ENCODE measurements at places on chromosomes 6 and 20. TPM values are rescaled to one million over a fixed set of nuclear protein-coding genes. Genes with fewer than 3 reads are reported as not detected.

- no peaks in the 10 kb centered on the region for H3K27me3 ChIP-seq
- H3K36me3 ChIP-seq, result no peaks in the 10 kb centered on the region
- DNase-seq, result peak; percentile 35
- no peak overlapping the region for H3K27ac ChIP-seq
- no peaks in the 10 kb centered on the region for H3K4me1 ChIP-seq
- no peak overlapping the region for H3K4me3 ChIP-seq
These were observed 203.9 kb upstream of the MARCKS start for GRCh38 chr6:113653275-113653674.

Gene SLC12A5
- total RNA-seq, result 2.4 TPM

GRCh38 chr20:36435592-36436541 lies 105.5 kb upstream of the MYL9 start:
- peak; percentile 85 for DNase-seq
- no peaks in the 10 kb centered on the region for H3K36me3 ChIP-seq
- no peaks in the 10 kb centered on the region for H3K27me3 ChIP-seq
- H3K27ac ChIP-seq, result no peak overlapping the region
- H3K4me1 ChIP-seq, result peaks cover 21% of the 10 kb centered on the region
- peak overlapping the region; percentile 42 for H3K4me3 ChIP-seq

GRCh38 chr6:14283600-14284235 lies 166.1 kb downstream of the CD83 start:
- H3K4me3 ChIP-seq, result no peak overlapping the region
- H3K27me3 ChIP-seq, result no peaks in the 10 kb centered on the region
- H3K27ac ChIP-seq, result no peak overlapping the region

GRCh38 chr6:121884620-121885019 lies 449.2 kb downstream of the GJA1 start:
- H3K4me3 ChIP-seq, result no peak overlapping the region
- no peak overlapping the region for H3K27ac ChIP-seq
- H3K27me3 ChIP-seq, result no peaks in the 10 kb centered on the region
- no peak for DNase-seq
- no peaks in the 10 kb centered on the region for H3K4me1 ChIP-seq
- no peaks in the 10 kb centered on the region for H3K36me3 ChIP-seq

DNA sequence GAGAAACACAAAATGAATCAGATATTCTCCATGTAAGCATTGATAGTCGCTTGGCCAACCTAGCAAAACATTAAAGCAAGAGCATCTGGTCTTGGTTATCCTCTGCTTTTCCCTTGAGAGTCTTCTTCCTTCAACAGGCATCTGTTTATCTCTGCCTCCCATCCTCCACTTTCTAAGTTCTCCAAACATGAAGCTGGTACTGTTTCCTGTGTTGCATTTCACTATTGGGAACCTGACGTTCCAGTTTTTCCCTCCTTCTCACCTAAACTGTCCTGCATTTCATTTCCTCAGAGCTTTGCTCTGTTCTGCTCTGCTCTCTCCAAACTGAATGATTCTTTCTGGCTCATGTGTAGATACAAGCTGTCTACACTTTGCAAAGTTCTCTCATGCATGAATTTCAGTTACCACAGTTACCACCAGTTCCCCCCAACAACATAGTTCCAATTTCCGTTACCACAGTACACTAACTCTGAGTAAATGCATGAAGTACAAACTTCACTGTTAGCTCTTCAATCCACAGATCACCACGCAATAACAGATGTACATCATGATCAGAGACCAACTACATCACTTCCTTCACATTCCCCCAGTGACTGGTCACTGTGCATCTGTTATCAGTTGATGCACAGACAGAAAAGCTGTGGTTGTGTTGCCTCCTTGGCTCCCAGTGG lies 86.7 kb upstream of the F13A1 start:
- H3K4me3 ChIP-seq, result no peak overlapping the region
- H3K36me3 ChIP-seq, result no peaks in the 10 kb centered on the region
- H3K27me3 ChIP-seq, result no peaks in the 10 kb centered on the region
- no peaks in the 10 kb centered on the region for H3K4me1 ChIP-seq
- no peak overlapping the region for H3K27ac ChIP-seq
- DNase-seq, result no peak

Gene RHAG
- not detected for total RNA-seq

- H3K27me3 ChIP-seq, result no peaks in the 10 kb centered on the region
- H3K27ac ChIP-seq, result no peak overlapping the region
- DNase-seq, result no peak
- H3K36me3 ChIP-seq, result no peaks in the 10 kb centered on the region
These were observed 138.6 kb downstream of the ERMARD start for GRCh38 chr6:169890049-169890448.

- H3K27ac ChIP-seq, result no peak overlapping the region
- no peak for DNase-seq
- H3K4me3 ChIP-seq, result no peak overlapping the region
- no peaks in the 10 kb centered on the region for H3K27me3 ChIP-seq
These were observed 1163.6 kb upstream of the CITED2 start for GRCh38 chr6:140537834-140538705.

GRCh38 chr6:23523771-23524170 lies 602.2 kb upstream of the NRSN1 start:
- no peaks in the 10 kb centered on the region for H3K27me3 ChIP-seq
- no peak overlapping the region for H3K4me3 ChIP-seq
- H3K4me1 ChIP-seq, result no peaks in the 10 kb centered on the region
- H3K36me3 ChIP-seq, result no peaks in the 10 kb centered on the region
- no peak for DNase-seq
- H3K27ac ChIP-seq, result no peak overlapping the region

DNA sequence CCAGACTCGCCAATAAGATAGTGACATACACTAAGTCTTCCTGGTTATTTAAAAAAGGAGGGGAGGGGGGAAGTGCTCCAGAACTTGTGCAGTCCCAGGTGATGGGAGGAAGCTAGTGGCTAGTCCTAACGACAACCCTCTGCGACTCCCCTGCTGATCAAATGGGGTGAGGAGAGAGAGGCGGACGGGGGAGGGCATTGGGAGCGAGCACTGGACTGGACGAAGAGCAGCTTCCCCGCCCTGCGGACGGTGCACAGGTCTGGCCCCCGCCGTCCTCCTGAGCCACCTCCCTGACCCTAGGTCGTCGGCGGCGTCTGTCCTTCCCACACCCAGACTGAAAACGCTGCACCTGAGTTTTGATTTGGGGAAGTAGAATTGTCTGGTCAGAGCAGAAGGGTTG lies 2.2 kb upstream of the OLIG3 start:
- no peak overlapping the region for H3K4me3 ChIP-seq
- no peaks in the 10 kb centered on the region for H3K36me3 ChIP-seq
- no peak for DNase-seq
- peaks cover 74% of the 10 kb centered on the region for H3K27me3 ChIP-seq

DNA sequence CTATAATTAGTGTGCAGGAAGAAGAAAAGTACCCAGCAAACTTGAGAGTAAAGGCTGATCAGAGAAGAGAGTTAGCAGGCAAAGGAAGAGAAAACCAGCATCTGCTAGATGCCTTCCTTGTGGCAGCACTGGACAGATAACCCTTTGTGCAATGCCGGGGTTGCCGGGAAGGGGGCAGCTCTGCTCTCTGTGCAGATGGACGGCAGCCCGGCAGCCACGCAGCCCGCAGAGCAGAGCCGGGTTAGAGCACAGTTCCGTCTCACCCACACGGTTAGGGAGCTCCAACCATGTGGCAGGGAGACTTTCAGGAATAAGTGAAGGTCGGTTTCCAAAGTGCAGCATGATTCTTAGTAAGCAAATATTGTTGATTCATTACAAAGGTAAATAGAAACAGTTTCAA lies 80.0 kb upstream of the RPS6KA2 start:
- H3K4me1 ChIP-seq, result no peaks in the 10 kb centered on the region
- peaks cover 2% of the 10 kb centered on the region for H3K27me3 ChIP-seq
- no peaks in the 10 kb centered on the region for H3K36me3 ChIP-seq
- H3K27ac ChIP-seq, result no peak overlapping the region
- DNase-seq, result peak; percentile 28

- H3K27ac ChIP-seq, result no peak overlapping the region
- no peaks in the 10 kb centered on the region for H3K4me1 ChIP-seq
- DNase-seq, result no peak
- H3K27me3 ChIP-seq, result no peaks in the 10 kb centered on the region
- H3K4me3 ChIP-seq, result no peak overlapping the region
These were observed 40.5 kb downstream of the RNGTT start for GRCh38 chr6:88922775-88923548.

Gene MEP1A
- not detected for total RNA-seq

Gene UBD
- not detected for total RNA-seq

Data from CD4-positive, alpha-beta T cell (primary cell).